NCI-H146 (cell line): ENCODE measurements at places on chromosomes 12 and 14.

- DNase-seq: no peak
These were observed 120.1 kb downstream of the DICER1 start for GRCh38 chr14:95037273-95037672.

GRCh38 chr14:58484176-58484575 is 56.7 kb downstream of the KIAA0586 start:
- no peak for DNase-seq

DNA sequence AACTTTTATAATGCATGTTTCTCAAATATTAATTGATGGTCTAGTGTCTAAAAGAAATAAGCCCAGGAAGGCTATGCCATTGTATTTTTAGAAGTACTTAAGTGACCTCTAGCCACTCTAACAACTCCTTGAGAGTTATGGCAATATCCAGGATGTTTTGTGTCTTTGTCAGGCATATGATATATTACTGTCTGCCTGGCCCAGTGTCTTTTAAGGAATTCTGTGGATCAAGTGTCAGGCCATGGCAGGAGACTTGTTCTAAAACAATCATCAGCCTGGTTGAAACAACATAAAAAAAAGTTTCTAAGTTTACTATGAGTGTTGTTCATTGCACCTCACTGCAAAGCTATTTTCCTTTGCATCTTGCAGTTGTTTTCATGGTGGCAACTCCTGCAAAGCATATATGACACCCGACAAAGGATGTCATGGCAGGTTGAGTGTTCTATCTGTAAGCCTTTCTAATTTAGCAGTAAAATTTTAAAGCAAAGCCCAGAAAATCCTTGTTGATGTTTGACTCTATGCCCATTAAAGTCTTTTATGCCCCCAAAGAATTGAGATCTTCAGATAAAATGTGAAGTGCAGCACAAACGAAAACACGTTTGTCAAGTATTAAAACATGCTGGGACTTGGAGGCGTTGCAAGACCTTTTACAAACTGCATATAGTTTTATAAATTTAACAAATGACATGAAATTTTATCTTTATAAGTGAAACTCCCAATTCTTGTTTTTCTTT is 89.5 kb upstream of the SLC38A2 start:
- DNase-seq: no peak

DNA sequence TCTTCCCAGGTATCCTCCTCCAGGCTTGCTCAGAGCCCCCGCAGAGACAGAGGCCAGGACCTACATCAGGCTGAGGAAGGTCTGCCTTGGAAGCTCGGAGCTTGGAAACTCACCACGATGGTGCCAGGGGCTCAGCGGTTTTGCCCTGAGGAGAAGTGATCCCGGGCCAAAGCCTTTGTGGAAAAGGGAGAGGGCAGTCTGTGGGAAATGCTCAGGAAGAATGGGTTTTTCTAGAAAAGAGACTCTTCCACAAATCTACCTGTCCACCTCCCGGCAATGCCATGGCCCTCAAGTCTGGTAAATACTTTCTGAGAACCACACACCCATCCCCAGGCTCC is 8.0 kb downstream of the KRT2 start:
- no peak for DNase-seq

DNA sequence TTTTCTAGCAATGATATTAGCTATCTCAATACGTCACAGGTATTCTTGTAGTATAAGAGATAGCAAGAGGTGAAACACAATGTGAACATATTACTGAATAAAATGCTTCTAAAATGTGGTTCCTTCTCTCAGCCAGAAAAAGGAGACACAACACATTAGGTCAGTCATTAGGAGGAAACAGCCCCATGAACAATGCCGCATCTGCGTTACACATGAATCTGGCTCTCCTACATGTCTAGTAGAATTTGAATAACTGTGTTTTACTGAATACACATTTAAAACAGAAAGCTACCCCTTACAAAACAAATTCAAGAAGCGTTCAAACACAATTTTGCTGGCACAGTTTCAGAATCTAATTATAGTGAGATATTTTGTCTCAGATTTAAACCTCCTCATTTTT is 51.6 kb downstream of the EFCAB11 start:
- DNase-seq: no peak

GRCh38 chr12:9900930-9901329 is 19.6 kb downstream of the KLRF2 start:
- DNase-seq: no peak

GRCh38 chr14:103133210-103134140 is 10.2 kb downstream of the TNFAIP2 start:
- DNase-seq: no peak

DNA sequence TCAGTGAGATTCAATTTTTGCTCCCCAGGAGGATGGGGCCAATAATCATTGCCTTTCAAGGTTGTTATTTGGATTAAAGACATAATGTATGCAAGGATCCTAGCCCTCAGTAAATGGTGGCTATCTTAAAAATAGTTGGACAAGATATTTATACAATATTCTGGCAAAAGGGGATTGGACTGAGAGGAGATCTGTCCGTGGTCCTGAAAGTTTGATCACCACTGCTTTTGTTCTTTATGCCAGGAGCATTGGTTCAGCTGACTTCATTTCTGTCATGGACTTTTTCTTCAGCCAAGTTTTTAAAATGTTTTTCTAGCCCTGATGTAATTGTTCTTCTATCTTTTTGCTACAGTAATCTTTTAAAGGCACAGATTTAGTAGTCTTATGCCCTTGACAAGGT is 70.2 kb upstream of the TCL1A start:
- DNase-seq: no peak

- no peak for DNase-seq
These were observed 5.0 kb upstream of the MMP19 start for GRCh38 chr12:55847603-55848291.

GRCh38 chr14:96584199-96584906 is 82.2 kb downstream of the PAPOLA start:
- peak; percentile 49 for DNase-seq

DNA sequence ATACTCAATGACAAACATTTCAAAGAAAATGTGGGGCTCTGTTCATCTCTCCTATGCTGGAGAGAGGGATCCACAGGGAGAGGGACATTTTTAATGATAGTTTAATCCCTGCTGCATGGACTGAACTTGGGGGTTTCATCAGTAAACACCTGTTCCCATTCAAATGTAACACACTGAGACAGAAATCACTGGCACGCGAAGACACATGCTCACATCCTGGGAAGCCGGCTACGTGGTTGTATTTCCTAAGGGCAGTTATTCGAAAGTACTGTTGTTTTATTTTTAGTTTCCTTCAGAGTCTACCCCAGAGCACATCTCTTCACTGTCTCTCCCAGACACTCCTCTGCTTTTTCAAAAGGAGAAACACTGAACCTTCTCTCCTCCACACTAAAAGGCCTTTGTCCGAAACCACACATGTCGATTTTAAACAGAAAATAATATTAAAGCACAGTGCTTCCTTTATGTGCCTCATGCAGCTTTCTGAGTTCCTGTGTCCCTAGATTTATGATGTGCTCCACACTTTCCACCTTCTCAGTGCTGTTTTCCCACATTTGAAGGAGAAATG is 52.8 kb downstream of the PTHLH start:
- DNase-seq: no peak

DNA sequence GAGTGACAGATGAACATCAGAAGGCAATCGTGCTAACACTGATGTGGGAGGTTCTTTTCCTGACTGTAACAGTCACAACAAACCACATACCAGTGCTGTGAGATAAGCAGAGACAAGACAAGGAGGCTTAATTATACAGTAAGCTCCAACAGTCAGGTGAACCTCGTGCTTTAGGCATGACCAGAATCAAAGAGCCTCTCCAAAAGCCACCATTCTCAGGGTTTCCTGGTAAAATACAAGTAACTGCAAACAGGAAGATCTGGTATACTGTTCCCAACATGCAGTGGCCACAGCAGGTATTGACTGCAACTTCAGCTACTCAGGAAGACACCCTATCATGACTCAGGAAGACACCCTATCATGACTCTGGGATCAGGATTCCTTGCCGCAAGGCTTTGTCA is 47.3 kb upstream of the GTF2A1 start:
- DNase-seq: no peak

- DNase-seq: no peak
These were observed 149.9 kb upstream of the FBXO33 start for GRCh38 chr14:39582028-39582654.

GRCh38 chr12:20210621-20211215 is 157.6 kb upstream of the PDE3A start:
- DNase-seq: no peak

DNA sequence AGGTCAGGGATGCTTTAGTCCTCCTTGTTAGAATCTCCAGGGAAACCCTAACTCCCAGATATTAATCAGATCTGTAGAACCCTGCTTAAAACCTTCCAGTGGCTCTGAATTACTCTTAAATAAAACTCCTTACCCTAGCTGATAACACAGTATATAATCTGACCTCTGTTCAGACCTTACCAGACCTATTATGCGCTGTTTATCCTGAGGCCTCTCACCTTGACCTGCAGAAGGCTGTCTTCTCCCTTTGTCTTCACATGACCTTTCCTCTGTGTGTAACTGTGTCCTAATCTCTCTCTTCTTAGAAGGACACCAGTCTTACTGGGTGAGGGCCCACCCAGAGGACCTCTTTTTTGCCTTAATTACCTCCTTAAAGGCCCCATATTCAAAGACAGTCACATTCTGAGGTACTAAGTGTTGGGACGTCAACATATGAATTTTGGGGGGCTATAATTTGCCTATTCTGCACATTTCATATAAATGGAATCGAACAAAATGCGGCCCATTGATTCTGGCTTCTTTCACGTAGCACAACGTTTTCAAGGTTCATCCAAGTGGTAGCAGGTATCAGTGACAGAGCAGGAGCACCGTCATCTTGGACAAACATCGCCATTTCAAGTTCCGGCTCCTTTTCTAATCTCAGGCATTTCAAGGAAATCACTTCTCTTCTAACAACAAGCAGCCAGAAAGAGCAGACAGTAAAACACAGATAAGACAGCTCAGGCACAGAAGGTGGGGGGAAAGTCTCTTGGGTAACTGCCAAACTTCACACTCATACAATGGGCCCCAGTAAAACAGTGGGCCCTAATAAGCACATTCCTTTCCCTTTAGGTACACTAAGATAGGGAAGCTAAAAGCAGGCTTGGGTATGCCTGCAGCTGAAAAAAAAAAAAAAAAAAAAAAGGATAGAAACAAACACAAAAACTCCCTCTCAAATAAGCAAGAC is 200.2 kb upstream of the NUDT4 start:
- DNase-seq: no peak
